ACHN (cell line): ENCODE measurements at places on chromosomes 16 and 17.

DNA sequence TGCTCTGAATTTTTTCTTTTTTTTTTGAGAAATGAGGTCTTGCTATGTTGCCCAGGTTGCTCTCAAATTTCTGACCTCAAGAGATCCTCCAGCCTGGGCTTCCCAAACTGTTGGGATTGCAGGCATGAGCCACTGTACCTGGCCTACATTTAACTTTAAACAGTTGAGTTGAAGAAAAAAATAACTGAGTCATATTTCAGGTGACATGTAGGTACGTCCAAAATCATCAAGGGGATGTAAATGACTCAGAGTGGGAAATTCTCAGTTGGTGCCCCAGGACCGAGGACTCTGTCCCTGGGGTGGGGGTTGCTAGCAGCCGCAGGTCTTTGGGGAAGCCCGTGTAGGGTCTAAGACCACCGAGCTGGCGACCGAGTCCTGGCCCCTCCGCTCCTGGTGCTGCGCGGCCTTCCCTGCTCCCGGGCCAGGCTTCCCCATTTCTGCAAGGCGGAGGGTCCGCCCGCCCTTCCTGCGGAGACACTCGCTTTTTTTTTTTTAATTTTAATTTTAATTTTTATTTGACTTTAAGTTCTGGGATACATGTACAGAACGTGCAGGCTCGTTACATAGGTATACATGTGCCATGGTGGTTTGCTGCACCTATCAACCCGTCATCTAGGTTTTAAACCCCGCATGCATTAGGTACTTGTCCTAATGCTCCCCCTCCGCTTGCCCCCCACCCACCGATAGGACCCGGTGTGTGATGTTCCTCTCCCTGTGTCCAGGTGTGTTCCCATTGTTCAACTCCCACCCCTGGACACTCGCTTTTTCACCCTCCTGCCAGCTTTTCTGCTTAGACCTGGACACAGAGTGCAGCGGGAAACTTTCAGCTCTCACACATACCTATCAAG is 12.7 kb upstream of the N4BP1 start:
- no peak for DNase-seq

DNA sequence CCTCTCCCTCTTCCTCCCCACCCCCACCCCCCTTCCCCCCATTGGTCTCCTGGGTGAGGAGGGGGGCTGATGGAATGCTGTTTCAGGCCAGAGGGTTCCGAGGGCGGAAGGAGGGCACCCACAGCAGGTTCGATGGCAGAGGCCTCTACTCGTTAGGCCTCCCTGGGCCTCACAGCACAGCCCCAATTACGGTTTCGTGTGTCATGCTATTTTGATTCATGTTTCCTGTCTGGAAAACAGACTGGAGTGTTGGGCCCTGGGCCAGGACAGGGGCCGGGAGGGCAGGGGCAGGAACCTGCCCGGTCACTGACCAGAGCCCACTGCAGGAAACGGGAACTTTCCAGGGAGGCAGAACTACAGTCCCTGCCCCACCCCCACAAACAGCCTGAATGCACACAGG is 138.2 kb downstream of the C16orf95 start:
- no peak for DNase-seq

DNA sequence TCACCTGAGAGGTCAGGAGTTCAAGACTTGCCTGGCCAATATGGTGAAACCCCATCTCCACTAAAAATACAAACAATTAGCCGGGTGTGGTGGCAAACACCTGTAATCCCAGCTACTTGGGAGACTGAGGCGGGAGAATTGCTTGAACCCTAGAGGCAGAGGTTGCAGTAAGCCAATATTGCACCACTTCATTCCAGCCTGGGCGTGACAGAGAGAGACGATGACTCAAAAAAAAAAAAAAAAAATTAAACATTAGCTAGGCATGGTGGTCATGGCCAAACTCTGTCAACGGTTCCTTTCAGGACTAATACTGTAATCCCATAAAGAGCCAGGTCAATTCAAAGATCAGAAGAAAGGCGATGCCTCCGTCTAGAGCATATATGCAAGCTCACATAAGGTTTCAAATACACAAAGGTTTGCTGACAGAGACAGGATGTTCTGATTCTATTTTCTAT is 2.4 kb downstream of the RNF157 start:
- peak; percentile 72 for DNase-seq

DNA sequence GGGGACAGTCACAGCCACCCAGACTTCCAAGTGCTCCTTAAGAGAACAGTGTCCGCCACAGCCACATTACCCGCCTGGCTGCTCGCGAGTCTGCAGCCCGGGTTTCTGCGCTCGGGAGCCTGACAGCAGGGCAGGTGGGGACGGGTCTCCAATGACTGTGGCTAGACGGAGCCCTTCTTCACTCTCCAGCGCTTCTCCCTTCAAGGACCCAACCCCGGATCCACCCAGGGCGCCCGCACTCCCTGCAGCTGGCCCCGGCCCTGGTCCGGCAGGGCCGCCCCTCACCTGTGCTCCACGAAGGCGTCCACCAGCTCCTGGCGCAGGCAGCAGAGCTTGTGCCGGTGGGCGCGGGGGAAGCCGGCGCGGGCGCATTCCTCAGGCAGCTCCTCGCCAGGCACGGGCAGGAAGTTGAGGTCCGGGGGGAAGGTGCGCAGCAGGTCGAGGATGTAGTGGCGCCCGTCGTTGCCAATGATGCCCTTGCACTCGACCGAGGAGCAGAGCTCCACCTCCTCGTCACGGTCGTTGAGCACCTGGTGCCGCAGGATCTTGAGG is 13.9 kb downstream of the CLUH start:
- DNase-seq: no peak

DNA sequence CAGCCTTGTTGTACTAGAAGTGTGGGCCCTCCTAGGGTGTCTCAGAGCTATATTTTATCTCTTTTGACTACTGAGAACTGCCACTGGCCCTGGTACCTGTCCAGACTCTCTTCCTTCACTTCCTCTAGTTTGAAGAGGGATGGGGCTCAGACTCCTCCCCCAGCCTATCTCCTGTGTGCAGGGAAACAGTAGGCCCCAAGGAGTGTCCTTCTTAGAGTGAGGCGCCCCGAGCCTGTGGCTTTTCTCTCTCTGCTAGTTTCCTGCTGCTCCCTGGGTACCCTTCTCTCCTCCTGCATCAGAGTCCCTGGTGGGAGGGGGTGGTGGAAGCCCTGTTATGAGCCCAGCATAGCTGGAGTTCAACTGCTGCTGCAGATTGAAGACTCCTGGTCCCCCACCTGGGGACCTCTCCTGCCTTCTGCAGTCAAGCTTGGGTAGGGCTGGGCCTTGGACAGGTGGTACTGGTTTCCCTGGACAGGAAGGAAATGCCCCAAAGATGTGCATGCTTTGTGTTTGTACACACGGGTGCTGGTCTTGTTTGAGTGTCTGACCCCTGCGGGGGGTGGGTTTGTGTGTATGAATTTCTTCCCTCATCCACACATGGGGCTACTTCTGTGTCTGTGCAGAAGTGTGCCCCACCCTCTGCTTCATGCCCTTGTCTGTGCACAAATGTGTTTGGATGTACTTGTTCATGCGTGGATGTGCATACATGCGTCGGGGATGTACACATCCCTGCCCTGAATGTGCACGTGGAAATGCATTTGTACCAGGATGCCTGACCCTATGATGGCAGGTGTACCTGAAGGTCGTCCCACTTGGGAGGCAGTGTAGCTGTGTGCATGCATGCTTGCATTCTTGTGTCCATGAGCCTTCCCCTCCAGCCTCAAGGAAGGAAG is 6.9 kb downstream of the RARA start:
- DNase-seq: no peak

GRCh38 chr16:75083813-75084212 is 32.8 kb downstream of the LDHD start:
- DNase-seq: no peak

DNA sequence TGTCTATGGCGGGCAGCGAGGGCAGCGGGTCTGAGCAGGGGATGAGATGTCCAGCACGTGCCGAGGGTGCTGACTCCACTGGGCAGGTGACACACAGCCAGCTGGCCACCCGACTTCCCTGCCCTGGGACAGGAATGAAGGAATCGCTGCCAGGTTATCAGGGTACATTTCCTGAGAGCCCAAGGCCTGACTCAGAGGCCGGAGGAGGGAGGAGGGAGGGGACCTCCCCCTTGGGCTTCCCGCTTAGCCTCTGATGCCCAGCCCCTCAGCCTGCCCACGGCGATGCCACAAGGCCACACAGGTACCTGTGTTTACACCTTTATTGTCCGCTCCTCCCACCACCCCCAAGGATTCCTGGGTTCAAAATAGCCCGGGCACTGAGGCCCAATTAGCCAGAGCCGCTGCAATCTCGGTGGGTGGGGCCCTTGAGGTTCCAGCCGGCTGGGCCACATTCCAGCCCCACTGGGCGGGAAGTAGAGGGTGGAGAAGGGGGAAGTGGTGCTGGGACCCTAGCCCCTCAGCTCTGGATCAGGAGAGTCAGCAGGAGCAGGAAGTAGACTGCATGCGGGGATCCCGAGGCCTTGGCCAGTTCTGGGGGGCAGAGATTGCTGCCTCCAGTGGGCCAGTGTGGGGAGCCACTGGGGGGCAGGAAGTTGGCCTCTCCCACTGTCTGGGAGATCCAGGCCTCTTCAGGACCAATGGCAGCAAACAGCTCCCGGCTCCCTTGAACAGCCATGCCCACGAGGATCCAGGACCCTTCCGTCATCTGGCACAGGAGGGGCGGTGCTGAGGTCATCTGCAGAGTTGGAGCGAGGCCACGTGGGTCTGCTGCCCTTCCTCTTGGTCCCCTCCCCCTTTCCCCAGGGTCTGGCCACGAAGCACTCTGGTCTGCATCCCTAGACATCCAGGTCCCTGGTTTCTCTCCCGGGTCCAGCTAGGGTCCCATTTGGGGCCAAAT is 3.4 kb upstream of the PRSS8 start:
- peak; percentile 95 for DNase-seq

GRCh38 chr17:82390860-82391435 is 19.4 kb downstream of the UTS2R start:
- DNase-seq: no peak

- DNase-seq: peak; percentile 15
Measured at GRCh38 chr16:2151188-2152091, 3.0 kb downstream of the RAB26 start.

GRCh38 chr17:1541367-1541904 is 21.2 kb downstream of the PITPNA start:
- no peak for DNase-seq
